ENCODE measurements at places on chromosomes 13 and 19.

GRCh38 chr19:46499692-46500091 lies 4.0 kb upstream of the PNMA8B start:
- no peak for DNase-seq

- DNase-seq, result no peak
These were observed at the start of gene CEACAM7 for GRCh38 chr19:41688098-41688497. Gene CEACAM7, minus strand, starts transcription at chr19:41688270. Its CDS starts 105 bp downstream, at chr19:41688165.

DNA sequence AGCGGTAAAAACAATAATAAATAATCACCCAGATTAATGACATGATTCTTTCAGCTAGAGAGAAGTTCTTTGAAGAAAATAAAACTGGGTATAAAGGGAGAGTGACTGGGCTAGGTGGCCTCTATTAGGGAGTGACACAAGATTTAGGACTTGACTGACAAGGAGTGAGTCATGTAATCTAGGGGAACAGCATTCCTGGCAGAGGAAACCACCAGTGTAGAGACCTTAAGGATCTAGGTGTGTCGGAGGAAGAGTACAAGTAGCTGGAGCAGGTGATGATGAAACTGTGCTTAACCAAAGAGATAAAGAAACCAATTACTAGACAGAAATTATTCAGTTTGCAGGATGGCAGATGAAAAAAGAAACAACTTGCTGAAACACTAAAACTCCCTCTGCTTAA lies 248.0 kb downstream of the RFC3 start:
- DNase-seq, result no peak

DNA sequence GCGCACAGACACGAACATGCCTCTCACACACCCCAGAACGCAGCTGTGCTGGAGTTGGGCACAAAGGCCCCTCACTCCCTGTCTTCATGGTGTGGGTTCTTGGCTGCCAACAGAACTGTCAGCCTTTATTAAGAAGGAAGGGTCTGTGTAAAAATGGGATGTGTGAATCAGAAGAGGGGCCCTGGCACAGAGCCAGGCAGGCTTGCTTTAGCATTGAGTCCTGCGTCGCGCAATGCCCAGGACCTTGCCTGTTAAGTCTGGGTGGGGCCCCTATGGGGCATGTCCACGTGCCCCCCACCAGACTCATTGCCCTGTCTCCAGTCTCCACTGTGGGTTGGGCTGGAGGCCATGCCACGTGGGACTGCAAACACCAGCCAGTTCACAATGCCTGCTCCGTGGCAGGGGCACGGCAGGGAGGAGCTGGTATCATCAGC lies 84.8 kb downstream of the SLC7A1 start:
- no peak for DNase-seq

DNA sequence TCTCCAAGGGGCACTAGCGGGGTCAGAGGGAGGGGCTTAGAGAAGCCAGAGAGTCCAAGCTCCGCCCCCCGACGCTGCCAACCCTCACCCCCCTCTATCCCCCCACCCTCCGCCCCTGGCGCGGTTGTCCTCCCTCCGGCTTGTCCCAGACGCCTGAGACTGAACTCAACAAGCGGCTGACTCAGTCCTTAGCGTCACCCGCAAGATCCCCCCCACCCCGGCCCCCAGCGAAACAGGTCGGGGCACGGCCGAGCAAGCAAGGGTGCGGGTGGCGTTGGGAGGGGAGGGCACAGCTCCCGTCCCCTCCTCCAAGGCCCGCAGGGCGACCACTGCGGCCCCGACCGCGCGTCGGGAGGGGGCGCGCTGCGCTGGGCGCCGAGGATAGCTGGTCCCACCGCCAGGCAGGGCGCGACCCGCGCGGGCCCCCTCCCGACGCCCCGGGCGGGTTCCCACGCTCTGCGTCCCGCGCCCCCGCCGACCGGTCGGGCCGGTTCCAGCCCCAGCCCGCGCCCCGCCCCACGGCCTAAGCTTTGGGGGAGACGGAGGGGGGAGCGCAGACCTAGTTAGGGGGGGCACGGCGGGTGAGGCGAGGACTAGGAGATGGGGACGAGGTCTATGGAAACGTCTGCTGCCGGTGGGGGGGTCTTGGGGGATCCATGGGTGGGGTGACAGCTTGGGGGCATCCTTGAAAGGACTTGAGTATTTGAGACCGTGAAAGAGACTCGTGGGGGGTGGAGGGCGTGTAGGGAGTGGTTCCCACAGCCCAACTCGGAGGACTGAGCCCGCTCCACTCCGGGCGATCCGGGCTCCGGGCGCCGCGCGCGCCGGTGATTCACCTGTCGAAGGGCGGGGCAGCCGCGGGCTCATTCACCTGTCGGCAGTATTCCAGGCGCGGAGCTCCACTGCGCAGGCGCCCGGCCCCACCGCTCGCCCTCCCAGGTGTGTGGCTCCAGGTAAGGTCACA lies 5.1 kb downstream of the NOTCH3 start:
- DNase-seq, result no peak

- no peak for DNase-seq
These were observed 125.1 kb downstream of the NALCN start for GRCh38 chr13:101291206-101291605.

DNA sequence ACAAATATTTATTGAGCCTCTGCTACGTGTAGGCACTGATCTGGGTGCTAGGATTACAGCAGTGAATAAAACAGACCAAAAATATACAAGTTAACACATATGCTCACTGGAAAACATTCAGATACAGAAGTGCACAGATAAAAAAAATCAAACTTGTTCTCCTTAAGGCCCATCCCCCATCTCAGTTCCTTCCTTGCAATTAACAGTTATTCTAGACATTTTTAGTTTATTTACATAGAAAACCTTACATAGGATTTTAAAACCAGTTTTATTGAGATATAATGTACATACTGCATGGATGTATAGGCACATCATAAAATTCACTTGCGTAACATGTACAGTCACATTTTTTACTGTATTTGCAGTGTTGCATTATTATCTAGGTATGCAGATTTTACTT lies 36.5 kb upstream of the HMGB1 start:
- DNase-seq, result no peak

- DNase-seq, result no peak
These were observed 182.8 kb downstream of the MAB21L1 start for GRCh38 chr13:35293579-35294226.

DNA sequence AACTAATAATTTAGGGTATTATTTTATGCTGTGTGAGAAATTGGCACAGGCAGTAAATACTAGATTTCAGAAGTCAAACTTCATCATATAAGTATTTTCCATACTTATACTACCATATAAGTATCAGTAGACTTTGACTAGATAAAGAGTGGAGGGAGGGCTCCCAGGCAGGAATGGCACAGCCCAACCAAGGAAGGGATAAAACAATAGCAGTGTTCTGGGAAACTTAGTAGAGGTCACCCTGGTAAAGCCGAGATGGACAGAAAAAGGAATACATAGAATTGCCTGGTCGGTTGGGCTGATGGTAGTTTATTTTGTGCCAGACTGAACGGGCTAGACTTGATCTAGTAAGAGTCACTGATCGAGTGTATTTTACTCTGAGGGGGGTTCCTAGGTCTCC lies 19.6 kb upstream of the KCTD4 start:
- DNase-seq, result no peak

- DNase-seq, result no peak
These were observed 18.7 kb upstream of the B3GNT3 start for GRCh38 chr19:17775991-17776803.

DNA sequence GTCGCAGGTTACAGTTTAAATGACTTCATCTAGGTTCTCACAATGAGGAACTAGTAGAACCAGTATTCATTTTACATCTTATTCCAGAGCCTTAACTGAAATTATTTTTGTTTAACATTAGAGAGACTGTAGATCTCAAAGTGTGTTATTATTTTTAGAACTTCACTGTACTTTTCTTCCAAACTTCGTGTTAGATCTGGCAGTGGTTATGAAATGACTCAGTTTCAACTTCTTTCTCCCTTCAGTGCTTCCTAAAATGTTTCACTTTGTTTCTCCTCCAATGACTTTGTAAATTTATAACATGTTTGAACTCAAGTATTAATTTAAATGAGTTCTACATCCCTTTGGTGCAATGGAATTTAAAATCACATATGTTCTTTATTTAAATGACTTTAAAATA lies 139.3 kb downstream of the PCDH9 start:
- no peak for DNase-seq

GRCh38 chr13:112968380-112968909 lies 569 bp upstream of the MCF2L start:
- no peak for DNase-seq

- DNase-seq, result no peak
These were observed 267.1 kb downstream of the KLF5 start for GRCh38 chr13:73325723-73326558.

- no peak for DNase-seq
These were observed 1299.2 kb upstream of the SLC10A2 start for GRCh38 chr13:104365430-104365829.

GRCh38 chr19:2047449-2048103 lies 3.5 kb downstream of the MKNK2 start:
- DNase-seq, result no peak

- DNase-seq, result no peak
These were observed 138.2 kb downstream of the SLC7A1 start for GRCh38 chr13:29457299-29457698.

- DNase-seq, result no peak
These were observed 168.3 kb upstream of the RNF113B start for GRCh38 chr13:98345107-98345935.

DNA sequence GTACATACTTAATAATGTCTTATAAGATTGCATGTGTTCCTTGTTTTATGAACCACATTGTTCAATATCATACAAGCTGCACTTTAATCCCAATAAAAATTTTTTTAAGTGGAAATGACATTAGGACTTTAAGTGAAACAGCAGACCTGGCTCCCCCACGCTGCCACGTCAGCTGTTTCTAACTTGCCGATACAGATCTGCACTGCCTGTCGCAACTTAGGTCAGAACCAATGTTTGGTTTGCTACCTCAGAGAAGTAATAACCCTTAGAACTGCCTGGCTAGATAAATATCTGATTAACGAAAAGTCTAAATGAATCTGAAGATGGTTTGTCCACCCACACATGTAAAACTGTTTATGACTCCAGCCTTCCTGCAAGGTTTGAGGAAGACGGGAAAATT lies 327.5 kb upstream of the DACH1 start:
- no peak for DNase-seq

- no peak for DNase-seq
These were observed 906 bp upstream of the CYP4F11 start for GRCh38 chr19:15935167-15935702.

DNA sequence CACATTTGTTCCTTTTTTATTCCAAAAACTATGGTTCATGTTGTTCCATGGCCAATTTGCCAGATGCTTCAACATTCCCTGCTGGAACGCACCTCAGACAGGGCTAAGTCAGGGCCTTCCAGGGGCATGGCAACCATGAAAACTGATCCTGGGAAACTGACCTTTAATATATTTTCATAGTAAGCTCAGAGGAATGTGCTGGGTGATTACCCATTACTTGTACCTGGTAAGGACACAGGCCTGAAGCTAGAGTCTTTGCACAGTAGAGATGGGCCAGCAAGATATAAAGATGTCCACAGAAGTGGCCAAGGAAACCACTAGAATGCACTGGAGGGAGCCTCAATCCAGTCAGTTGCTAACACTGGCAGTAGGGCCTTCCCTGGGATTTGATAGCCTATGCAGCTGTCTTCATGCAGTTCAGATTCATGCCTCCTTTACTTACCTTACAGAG lies 353.1 kb downstream of the ENOX1 start:
- DNase-seq, result no peak

DNA sequence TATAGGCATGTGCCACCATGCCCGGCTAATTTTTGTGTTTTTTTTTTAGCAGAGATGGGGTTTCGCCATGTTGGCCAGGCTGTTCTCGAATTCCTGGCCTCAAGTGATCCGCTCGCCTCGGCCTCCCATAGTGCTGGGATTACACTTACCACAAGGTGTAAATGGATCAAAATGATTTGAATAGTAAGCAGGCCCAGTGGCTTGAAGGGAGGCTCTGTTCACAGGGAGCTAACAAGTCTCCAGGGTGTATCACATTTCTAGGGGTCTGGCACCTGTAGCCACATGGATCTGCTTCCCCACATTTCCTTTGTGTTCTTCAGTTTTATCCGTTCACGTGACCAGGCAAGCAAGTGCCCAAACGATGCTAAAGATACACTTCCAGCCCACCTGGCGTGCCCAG lies 13.5 kb upstream of the CNFN start:
- no peak for DNase-seq

- no peak for DNase-seq
These were observed 19.7 kb downstream of the VWA8 start for GRCh38 chr13:41941174-41941573.

- peak; percentile 76 for DNase-seq
These were observed 579 bp downstream of the CPT1C start for GRCh38 chr19:49691243-49692146.

GRCh38 chr13:111978546-111978945 lies 88.4 kb upstream of the SOX1 start:
- DNase-seq, result no peak

DNA sequence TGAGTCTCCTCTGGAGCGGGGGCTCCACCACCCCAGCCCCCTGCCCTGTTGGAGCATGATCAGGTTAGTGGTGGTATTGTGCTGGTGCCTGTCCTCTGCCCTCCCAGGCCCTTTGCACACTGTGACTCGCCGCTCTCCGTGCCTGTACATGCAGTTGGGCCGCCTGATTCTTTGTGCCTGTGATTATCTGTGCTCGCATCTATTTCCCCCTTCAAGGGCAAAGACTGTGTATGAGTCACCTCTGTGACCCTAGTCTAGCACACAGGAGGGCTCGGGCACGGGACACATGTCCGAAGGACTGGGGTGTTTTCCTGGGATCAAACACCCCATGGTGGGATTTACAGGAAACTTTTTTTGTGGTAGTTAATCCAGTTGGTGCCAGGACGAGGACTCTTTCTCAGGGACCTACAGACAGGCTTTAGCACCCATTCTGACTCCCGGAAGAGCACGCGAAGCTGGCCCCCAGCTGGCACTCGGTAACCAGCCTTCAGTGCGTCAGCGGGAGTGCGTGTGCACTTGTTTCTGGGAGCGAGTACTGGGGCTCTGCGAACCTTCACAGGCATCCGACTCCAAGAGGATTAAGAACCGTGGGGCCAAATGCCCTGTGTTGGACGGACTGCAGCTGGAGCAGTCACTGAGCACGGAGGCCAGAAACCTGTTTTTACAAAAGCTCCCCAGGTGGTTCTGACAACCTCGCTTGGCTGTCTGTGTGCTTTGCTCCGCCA lies 6.7 kb downstream of the PPP1R37 start:
- no peak for DNase-seq

GRCh38 chr19:31330761-31331160 lies 18.5 kb downstream of the TSHZ3 start:
- DNase-seq, result no peak

- DNase-seq, result no peak
These were observed 2.0 kb downstream of the RGS9BP start for GRCh38 chr19:32677657-32678056.

DNA sequence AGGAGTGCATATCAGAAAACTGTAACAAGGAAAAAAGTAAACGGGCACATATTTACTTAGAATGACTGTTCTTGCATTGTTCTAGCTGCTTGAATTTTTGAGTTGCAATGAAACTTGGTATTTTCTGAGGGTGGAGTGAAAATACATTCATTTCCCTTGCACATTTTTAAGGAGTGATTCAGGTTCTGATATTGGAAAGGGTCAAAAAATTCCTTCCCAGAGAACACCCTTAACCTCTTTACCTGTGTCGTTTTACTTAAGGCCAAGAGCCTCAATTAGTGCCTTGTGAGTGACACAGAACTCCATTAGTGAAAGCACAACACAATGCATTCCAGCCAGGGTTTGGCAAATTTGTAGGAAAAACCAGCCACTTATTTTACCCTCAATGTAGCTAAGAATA lies 2.3 kb downstream of the ITGBL1 start:
- DNase-seq, result no peak

All from amygdala (tissue), 56 donors.